ENCODE measurements at places on chromosomes 2 and 18. TPM values are rescaled to one million over a fixed set of nuclear protein-coding genes. Genes with fewer than 3 reads are reported as not detected.
A peak's percentile ranks its signal among the peaks of the same experiment; 100 is the strongest.

- no peak for DNase-seq
These were observed 3.9 kb upstream of the CNDP2 start for GRCh38 chr18:74492259-74492658.

DNA sequence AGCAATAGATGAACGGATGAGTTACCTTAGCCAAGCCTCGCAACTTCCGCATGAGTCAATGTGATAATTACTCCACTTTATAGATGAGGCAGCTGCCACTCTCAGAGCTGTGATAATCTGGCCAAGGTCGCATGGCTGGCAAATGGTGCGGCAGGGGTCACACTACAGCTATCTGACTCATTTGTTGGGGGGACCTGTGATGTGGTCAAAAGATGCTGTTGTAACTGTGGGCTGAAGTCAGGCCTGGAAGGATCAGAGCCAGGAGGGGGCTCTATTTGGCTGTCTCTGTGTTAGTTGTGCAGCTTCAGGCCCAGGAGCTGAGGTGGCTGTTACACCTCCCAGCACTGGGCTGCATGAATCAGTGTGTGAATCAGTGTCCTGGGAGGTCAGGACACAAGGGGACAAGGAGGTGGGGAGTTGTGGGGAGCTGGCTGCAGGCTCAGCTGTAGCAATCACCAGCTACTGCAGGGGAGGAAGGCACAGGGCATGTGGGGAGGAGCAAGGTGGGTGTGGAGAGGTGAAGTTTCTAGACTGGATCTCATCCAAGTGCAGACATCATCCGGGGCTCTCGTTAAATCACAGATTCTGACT, 33.1 kb downstream of the NGEF start:
- DNase-seq = peak; percentile 89

DNA sequence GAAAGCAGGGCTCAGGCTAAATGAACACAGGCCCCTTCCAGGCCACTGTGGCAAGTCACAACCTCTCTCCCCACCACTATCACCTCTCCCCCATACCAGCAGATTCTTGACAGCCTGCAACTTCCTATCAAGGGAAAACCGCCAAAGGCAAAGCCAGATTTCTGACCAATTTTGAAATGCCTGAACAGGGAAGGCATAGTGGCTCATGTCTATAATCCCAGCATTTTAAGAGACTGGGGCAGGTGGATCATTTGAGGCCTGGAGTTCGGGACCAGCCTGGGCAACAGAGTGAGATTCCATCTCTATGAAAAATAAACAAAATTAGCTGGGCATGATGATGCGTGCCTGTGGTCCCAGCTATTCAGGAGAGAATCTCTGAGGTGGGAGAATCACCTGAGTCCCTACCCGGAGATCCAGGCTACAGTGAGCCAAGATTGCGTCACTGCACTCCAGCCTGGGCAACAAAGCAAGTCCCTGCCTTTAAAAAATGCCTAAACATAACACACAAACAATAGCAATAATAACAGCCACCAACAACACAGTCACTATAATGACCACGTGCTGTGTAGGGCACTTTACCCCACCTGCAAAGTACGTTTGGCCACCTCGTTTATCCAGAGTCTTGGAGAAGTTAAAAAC, 75.5 kb upstream of the GLI2 start:
- no peak for DNase-seq

DNA sequence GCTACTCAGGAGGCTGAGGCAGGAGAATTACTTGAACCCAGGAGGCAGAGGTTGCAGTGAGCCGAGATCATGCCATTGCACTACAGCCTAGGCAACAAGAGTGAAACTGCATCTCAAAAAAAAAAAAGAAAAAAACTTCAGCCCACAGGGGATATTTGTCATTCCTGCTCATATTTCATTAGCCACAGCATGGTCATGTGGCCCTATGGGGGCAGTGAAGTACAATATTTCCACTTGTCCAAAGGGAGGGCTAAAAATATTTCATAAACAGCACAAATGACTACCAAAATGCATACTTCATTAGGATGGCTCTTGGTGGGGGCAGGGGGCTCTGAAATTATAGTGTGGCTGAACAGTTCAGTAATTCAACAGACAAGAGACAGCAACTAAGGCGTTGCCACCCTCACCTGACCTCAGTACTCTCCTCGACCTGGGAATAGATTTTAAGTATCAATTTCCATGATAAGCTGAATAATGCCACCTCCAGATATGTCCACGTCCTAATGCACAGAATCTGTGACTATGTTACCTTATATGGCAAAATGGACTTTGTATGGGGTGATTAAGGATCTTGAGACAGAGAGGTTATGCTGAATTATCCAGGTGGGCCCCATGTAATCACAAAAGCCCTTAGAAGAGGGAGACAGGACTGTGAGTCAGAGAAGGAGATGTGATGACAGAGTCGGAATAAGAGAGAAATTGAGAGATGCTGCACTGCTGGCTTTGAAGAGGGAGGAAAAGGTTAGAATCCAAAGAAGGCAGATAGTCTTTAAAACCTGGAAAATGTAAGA, 158.2 kb upstream of the CRIM1 start:
- DNase-seq = no peak

- no peak for DNase-seq
These were observed 125.0 kb downstream of the NFATC1 start for GRCh38 chr18:79520478-79521390.

DNA sequence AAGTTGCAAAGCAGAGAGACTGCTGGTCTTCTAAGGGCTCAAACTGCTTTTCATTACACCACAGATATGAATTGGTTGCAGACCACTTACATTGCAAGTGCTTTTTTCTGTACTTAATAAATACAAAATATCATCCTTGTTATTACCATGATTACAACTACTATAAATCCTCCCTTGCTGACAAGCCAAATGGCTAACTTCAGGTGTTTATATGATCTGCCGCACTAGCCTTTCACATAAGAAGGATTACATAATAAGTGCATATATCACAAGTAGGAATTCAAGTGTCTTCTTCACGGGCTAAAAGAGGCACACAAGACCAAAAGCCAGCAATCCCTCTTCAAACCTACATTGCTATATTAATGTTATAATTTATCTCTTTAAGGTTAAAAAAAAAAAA, 373.0 kb downstream of the ZEB2 start:
- no peak for DNase-seq

GRCh38 chr18:58847383-58848071, 17.1 kb upstream of the ZNF532 start:
- no peak for DNase-seq

- no peak for DNase-seq
These were observed 267.9 kb downstream of the LPIN1 start for GRCh38 chr2:12014088-12014960.

The INHBB gene
- 52.0 TPM for total RNA-seq
